ENCODE measurements at places on chromosomes 3 and 15.

DNA sequence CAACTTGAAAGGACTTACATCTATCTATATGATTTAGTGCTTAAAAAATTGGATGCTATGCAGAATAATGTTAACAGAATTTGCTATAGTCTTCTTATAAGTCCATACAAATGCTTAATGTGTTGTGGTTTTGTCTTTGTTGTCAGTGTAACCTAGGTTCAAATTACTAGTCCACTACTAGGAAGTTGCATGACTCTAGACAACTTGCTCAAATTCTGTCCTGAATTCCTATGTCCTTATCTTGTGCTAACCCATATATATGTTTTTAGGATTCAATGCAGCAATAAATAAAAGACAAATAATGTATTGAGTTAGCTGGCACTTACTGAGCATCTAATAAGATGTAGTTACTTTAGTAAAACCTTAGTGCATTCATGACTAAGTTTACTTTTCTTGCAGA is 276.5 kb upstream of the KCNMB2 start:
- no peak for DNase-seq

DNA sequence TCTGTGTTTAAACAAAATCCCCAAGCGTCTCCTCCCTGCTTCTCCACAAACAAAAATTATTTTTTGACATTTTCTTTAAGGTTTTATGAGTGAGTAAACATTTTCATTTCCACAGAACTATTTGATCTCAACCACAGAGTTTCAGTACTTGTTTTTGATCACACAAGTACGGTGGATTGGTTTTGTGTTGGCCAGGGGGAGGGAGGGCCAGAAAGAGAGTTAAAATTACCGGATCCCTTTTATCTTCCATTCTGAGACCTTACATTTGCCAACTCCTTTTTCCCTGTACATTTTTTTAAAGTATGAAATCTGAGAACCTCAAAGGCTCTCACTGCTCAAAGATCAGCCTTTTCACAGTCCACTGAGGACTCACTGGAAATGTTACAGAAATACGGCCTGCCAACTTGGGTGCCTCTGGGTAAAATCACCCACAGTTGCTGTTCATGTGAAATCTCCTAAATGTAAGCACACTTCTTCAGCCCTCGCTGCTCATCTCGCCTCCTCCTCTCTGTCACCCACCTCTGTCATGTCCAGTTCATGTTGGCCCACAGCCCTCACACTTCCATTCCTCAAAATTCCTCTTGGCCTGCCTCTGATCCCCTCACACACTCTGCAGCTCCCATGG is 1.7 kb downstream of the HOMER2 start:
- no peak for DNase-seq

GRCh38 chr3:67712259-67712658 is 57.8 kb upstream of the SUCLG2 start:
- no peak for DNase-seq

- no peak for DNase-seq
Measured at GRCh38 chr3:139491966-139492365, 15.7 kb upstream of the RBP2 start.

DNA sequence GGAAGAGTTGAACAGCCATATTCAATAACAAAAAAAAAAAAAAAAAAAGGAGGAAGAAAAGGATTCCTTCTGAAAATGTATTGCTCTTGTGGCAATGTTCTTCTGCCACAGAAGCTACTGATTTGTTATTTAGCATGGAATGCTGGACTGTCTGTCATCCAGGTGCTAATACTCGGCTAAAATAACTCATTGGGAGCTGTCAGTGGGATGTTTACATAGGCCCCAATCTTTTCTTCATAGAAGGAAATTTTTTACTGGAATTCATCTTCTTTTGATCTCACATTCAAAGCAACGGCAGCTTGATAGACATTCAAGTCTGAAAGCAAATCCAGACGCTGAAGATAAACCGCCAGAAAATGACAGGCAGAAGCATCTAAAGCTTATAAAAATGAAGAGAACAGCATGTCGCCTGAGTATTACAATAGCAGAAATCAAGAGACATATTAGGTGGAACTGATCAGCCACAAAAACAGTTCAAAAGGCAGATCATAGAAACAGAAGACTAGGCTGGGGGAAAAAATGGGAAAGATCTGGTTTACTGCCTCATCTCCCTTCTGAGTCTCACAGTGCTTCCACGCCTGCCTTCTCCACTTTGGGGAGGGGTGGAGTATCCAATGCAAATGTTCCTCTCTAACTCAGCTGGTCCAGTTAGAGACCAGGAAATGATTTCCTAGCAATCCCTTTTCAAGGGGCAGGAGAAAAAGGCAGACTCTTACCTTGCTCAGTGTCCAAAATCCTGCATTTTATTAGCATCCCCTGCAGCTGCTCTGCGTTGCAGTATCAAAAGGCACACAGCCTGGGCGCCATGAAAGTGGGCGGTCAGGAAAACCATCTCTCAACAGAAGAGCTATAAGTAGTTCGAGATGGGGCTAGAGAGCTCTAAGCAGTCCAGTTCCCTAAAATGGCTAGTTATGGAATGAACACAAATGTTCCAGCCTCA is 451.9 kb downstream of the FOXP1 start:
- DNase-seq, result no peak

GRCh38 chr15:90217671-90218394 is 15.9 kb downstream of the CIB1 start:
- DNase-seq, result no peak

GRCh38 chr3:71510510-71510909 is 73.0 kb downstream of the FOXP1 start:
- no peak for DNase-seq

DNA sequence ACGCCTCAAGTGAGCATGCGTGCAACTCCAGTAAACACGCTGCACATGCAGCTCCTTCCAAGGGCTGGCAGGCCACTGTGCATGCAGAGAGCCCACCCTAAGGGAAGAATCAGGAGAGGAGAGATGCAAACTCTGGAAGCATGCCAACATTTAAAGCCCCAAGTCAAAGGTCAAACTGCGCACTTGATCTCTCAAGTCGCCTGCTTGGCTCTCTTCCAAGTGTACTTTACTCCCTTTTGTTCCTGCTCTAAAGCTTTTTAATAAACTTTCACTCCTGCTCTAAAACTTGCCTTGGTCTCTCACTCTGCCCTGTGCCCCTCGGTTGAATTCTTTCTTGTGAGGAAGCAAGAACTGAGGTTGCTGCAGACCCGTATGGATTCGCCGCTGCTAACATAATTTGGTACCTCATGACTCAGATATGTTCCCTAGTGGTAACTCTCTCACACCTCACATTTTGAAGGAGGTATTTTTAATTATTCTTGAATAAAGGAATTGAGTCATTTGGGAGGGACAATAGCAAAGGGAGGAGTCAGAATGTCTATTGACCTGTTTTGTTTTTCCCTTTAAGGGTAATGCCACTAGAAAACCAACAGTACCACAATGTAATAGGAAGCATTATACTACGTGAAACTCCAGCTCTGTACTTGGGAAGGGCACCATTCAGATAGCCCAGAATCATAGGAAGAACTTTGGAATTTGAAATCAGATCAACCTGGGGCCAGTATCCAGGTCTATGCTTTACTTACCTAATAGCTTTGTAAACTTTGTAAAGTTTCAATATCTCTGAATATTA is 19.6 kb upstream of the DGKG start:
- no peak for DNase-seq

GRCh38 chr3:187112934-187113793 is 26.1 kb downstream of the RPL39L start:
- DNase-seq, result no peak

DNA sequence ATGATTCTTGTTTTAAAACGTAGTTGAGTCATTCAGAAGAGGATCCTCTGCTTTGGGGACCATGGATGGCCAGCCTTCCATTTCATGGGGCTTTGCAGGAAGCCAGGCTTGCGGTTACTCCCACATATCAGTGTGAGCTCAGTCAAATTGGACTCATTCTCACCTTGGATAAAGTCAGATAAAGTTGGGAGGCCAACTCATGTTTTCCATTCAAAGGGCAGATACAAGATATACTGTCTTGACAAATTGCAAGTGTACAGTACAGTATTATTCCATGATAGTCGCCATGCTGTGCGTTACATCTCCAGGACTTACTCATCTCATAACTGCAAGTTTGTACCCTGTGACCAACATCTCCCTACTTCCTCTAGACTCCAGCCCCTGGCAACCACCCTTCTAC is 25.5 kb upstream of the B3GNT5 start:
- DNase-seq, result no peak

GRCh38 chr3:71185733-71186455 is 397.6 kb downstream of the FOXP1 start:
- DNase-seq, result no peak

- DNase-seq, result no peak
Measured at GRCh38 chr3:49629866-49630265, 44.3 kb upstream of the APEH start.

GRCh38 chr15:48579945-48580671 is 65.4 kb downstream of the FBN1 start:
- no peak for DNase-seq
